ENCODE measurements at places on chromosomes 16 and 17. TPM values are rescaled to one million over a fixed set of nuclear protein-coding genes. Genes with fewer than 3 reads are reported as not detected.

DNA sequence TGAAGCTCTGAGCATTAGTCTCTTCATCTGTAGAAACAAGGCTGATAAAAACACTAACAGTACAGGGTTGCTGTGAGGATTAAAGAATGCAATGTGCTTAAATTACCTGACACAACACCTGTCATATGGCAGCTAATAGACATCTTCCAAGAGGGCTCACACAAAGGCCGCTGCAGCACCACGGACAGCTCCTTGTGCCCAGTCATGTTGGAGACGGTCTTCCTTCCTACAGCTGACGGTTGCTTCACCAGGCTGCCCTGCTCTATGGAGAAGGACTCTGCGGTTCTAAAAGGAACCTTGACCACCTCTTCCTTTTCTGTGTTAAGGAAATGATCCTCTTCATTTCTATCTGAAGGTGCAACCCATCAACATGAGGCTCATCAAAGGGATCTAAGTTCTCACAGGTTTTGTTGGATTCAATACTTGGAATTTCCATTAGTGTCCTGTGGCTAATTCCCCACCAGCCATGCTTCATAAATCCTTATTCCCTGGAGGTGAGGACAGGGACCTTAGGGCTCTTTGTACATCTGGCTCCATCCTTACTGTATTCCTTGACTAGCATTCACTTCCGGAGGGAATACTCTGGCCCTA, 138.9 kb upstream of the CES5A start:
- H3K27ac ChIP-seq = no peak overlapping the region
- H3K36me3 ChIP-seq = no peaks in the 10 kb centered on the region
- H3K4me3 ChIP-seq = no peak overlapping the region
- peak; percentile 56 for DNase-seq

- no peaks in the 10 kb centered on the region for H3K4me1 ChIP-seq
- peak; percentile 66 for DNase-seq
- H3K27me3 ChIP-seq = peaks cover 7% of the 10 kb centered on the region
Measured at GRCh38 chr17:33779234-33779591, 475.9 kb upstream of the CCL2 start.

DNA sequence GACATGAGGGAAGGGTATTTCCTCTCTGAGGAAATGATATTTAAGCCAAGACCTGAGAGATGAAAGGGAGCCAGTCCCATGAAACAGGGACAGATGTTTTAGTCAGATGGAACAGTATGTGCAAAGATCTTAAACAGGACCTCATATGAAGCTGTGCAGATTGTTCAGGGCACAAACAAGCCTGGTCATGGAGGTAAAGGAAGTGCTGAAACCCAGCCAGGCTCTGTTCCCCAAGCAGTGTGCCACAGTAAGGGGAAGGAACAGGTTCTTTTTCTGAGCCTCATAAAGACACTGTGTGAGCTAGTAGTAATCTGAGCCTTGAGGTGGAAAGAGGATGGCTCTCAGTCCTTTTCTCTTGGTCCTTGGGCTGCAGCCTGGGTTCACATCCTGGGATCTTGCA, 159.9 kb downstream of the ANKFN1 start:
- no peaks in the 10 kb centered on the region for H3K36me3 ChIP-seq
- no peak overlapping the region for H3K27ac ChIP-seq
- no peaks in the 10 kb centered on the region for H3K27me3 ChIP-seq
- H3K4me1 ChIP-seq = no peaks in the 10 kb centered on the region
- no peak overlapping the region for H3K4me3 ChIP-seq

- H3K4me1 ChIP-seq = peaks cover 69% of the 10 kb centered on the region
- DNase-seq = no peak
- H3K36me3 ChIP-seq = peaks cover 47% of the 10 kb centered on the region
- no peak overlapping the region for H3K27ac ChIP-seq
- H3K4me3 ChIP-seq = no peak overlapping the region
- no peaks in the 10 kb centered on the region for H3K27me3 ChIP-seq
Measured at GRCh38 chr17:27581016-27581415, 50.0 kb upstream of the LGALS9 start.

- H3K36me3 ChIP-seq = no peaks in the 10 kb centered on the region
- peak; percentile 94 for DNase-seq
- peaks cover 2% of the 10 kb centered on the region for H3K27me3 ChIP-seq
- peak overlapping the region; percentile 87 for H3K27ac ChIP-seq
- peaks cover 40% of the 10 kb centered on the region for H3K4me1 ChIP-seq
Measured at GRCh38 chr17:1577182-1577581, 14.6 kb upstream of the PITPNA start.

DNA sequence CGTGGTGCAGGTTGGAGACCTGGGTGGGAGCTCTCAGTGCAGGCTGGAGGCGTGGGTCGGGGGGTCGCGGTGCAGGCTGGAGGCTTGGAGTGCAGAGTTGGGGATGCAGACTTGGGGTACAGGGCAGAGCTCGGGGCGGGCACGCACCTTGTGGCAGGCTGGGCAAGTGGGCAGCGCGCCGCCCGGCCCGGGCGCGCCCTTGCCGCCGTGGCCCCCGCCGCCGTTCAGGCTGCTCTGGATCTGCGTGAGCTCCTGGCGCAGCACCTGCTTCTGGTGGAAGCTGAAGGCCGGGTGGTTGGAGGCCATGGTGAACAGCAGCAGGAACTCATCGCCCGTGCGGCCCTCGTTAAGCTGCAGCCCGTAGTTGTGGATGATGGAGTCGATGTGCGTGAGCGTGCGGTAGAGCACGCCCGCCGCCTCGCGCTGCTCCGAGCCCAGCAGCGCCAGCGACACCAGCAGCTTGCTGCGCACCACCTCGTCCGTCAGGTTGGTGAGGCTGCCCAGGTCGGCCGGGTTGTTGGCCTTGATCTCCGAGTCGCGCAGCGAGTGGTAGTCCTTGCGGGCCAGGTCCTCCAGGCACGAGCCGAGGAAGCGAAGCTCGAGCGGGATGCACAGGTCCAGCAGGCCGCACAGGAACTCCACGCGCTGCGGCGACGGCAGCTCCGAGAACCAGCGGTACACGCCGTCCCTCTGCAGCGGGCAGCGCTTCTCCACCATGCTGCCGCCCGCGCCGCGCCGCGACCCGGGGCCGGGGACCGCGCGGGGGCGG, 1.1 kb downstream of the ZCCHC14 start:
- peaks cover 31% of the 10 kb centered on the region for H3K4me1 ChIP-seq
- no peaks in the 10 kb centered on the region for H3K36me3 ChIP-seq
- DNase-seq = no peak
- H3K27ac ChIP-seq = no peak overlapping the region
- peaks cover 5% of the 10 kb centered on the region for H3K27me3 ChIP-seq

DNA sequence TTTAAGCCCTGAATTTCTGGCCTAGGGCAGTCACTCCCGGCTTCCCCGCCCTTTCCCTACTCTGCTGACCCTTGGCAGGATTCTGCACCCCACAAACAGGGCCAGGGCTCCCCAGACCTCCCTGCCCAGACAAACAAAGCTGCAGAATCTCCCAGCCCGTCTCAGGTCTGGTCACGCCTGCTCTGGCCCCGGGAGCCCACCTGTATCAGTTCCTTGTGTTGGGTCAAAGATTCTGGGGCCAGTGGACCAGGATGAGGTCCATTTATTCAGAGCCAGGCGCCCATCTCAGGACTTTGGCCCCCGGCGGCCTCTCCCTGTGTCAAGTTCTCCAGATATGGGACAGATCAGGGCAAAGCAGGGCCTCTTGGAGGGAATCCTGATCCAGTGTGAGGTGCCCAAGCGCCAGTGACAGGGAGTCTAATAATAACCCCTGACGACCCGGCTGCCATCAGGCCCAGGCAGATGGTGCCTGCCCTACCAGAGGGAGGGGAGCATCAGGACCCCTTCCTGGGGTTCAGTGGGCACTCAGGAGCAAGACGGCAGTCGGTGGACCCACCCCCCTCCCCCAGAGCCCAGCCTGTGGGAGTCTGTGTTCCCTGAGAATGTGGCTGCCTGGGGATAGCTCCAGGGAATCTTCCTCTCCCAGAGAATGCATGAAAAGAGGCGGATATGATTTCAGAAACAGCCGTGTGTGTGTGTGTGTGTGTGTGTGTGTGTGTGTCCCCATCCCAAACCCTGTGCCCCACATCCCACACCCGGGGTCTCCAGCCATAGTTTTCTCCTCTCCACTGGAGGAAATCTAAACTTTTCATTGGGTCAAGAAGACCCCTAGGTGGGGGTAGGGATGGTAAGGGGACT, 1.3 kb downstream of the TTYH2 start:
- H3K4me1 ChIP-seq = peaks cover 80% of the 10 kb centered on the region
- DNase-seq = peak; percentile 63
- peak overlapping the region; percentile 94 for H3K27ac ChIP-seq
- H3K27me3 ChIP-seq = no peaks in the 10 kb centered on the region
- H3K4me3 ChIP-seq = peak overlapping the region; percentile 80
- H3K36me3 ChIP-seq = peaks cover 25% of the 10 kb centered on the region

DNA sequence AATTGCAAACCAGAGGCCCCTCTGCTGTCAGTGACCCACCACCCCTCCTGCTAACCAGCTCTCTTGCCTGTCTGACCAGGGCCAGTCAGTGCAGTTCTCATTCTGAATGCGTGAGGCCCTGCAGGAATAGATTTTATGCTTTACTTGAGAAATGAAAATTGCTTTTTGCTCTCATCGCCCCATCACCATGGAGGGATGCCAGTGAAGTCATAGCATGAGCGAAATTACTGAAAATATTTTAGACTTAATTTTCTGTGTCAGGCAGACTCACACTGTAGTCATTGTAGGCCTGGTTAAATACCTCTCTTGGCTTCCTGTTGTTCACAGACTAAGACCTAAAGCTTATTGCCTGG, 490.5 kb upstream of the CDH5 start:
- H3K27me3 ChIP-seq = peaks cover 2% of the 10 kb centered on the region
- H3K27ac ChIP-seq = no peak overlapping the region
- H3K4me1 ChIP-seq = peaks cover 19% of the 10 kb centered on the region
- no peaks in the 10 kb centered on the region for H3K36me3 ChIP-seq

GRCh38 chr17:41512546-41513167, 6.0 kb downstream of the KRT15 start:
- no peaks in the 10 kb centered on the region for H3K4me1 ChIP-seq
- peaks cover 15% of the 10 kb centered on the region for H3K27me3 ChIP-seq
- no peak overlapping the region for H3K4me3 ChIP-seq
- DNase-seq = no peak

CBX2 gene
- total RNA-seq = 6.1 TPM

Data from muscle of leg (tissue), 16 donors.